ENCODE measurements at places on chromosomes 3 and 15.

- DNase-seq: no peak
Observed at GRCh38 chr3:137772214-137772955, 8.3 kb downstream of the SOX14 start.

GRCh38 chr15:55715355-55716076 lies 27.4 kb downstream of the PRTG start:
- no peak for DNase-seq

- no peak for DNase-seq
Observed at GRCh38 chr3:116561529-116561928, 116.2 kb upstream of the LSAMP start.

DNA sequence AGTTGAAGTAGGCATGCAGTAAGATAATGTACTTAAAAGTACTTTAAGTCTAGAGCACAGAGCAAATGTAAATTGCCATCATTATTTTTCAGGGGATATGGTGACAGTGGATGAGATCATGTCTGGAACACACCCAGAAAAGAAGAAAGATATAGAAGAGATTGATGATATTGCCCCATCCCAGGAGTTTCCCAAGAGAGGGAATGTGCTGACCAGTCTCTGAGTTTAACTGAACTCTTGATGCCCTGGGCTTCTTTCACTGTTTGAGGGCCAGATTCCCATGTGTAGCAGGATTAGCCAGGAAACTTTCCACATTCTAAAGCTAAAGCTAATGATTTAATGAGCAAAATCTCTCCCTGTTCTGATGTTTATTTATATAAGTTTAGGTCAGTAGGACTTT lies 366.8 kb upstream of the UMPS start:
- no peak for DNase-seq

GRCh38 chr3:18656410-18656809 lies 231.3 kb upstream of the SATB1 start:
- DNase-seq: no peak

DNA sequence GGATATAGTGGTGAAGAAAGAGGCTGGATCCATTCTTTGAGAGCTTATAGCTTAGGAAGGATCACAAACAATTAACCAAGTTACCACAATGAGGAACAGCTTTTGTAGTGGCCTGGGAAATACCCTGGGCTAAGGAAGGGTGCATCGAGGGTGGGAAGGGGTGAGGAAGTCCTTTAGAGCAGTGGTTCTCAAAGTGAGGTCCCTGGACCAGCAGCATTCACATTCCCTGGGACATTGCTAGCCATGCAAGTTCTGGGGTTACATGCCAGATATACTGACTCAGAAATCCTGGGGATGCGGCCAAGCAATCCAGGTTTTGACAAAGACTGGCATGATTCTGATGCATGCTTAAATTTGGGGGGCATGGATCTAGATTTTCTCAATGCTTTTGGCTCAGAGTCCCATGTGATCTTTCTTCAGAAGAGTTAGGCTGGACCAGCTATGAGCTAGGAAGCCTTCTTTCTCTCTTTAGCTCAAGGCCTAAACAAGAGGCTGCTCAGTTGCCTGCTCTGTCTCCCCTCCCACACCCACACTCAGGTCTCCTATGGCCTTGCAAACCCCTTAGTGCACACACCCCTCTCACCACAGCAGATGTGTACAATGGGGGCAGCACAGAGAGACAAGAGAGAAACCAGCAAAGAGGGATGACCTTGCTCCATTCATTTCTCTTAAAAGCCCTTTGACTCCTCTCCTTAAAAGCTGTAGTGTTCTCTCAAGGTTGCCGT lies 1.8 kb upstream of the CCR1 start:
- no peak for DNase-seq

GRCh38 chr15:23370578-23370977 lies 16.0 kb downstream of the GOLGA8S start:
- DNase-seq: no peak

GRCh38 chr3:94064243-94064860 lies 1.5 kb downstream of the NSUN3 start:
- no peak for DNase-seq

GRCh38 chr3:37545479-37545878 lies 316.2 kb upstream of the CTDSPL start:
- no peak for DNase-seq

DNA sequence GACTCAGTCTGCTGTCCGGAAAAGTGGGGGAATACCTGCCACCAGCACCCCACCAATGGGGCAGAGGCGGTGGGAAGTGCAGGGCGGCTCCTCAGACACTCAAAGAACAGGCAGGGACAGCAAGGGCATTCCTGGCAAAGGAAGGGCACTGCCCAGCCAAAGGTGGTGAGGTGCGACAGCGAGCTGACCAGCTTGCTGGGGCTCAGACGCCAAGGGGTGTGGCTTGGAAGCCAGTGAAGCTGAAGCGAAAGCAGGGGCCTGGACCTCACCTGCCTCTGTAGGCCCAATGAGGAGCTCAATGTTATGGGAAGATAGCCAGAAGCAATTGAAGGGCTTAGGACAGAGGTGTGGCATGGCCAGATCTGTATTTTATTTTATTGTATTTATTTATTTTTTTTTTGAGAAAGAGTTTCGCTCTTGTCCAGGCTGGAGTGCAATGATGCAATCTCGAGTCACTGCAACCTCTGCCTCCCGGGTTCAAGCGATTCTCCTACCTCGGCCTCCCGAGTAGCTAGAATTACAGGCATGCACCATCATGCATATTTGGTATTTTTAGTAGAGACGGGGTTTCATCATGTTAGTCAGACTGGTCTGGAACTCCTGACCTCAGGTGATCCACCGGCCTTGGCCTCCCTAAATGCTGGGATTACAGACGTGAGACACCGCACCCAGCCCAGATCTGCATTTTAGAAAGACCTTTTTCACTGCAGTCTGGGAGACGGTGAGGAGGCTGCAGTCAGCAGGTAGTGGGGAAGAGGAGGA lies 4.4 kb upstream of the LMAN1L start:
- no peak for DNase-seq

DNA sequence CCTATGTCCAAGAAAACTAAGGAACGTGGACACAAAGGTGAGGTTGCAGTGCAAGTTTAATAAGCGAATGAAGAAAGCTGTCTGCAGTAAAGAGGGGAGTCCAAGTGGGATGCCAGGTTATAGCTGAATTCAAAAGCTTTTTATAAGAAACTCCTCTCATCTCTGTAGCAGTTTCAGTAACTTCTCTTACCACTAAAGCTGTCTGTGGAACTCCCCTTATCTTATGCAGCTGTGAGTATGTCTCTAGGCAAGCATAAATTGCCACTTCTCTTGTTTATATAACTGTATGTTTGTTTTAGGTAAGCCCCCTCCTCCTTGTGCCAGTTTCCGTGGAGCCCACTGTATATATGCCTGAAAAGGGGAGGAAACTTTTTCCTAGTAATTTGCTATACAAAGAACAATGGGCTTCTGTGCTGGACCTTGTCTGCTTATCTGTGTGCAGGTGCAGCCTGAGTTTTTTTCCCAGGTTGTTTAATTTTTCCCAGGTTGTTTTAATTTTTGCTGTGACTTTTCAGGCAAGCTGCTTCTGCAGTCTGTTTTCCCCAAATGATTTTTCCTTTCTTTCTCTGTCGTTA lies 875.1 kb upstream of the EPHA6 start:
- no peak for DNase-seq

GRCh38 chr15:81292523-81293001 lies 31.4 kb downstream of the STARD5 start:
- DNase-seq: no peak

DNA sequence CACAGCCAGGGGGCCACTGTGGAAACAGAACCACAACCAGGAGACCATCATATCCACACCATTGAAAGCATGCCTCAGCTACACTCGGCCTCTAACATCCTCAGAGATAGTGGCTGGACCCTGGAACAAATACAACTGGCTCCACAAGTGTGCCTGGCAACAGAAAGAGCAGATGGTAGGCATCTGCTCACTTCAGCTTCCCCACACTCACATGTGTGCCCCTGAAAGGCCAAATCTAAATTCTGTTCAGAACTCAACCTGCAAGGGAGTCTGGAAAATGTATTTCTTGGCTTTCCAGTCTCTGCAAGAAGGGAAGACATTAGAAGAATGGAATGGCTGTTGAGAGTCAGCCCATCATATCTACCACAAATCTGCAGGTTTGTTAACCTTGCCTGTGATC lies 54.7 kb upstream of the CTNNB1 start:
- no peak for DNase-seq

DNA sequence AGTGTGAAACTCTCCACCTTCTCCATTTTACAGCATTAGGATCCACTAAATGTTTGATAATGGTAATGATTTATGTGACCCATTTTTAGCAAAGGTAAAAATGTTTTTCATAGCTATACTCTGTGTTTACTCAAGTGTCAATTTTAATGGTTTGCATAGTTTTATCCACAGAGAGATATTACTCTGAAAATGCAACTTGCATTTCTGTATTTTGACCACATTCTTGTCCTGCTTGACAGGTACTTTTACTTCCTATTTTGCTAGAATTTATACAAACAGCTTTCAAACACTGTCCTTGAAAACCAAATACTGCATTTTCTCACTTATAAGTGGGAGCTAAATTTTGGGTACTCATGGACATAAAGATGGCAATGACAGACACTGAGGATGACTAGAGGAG lies 62.9 kb downstream of the SERPINI1 start:
- DNase-seq: no peak
